ENCODE measurements at places on chromosomes 4 and X.

DNA sequence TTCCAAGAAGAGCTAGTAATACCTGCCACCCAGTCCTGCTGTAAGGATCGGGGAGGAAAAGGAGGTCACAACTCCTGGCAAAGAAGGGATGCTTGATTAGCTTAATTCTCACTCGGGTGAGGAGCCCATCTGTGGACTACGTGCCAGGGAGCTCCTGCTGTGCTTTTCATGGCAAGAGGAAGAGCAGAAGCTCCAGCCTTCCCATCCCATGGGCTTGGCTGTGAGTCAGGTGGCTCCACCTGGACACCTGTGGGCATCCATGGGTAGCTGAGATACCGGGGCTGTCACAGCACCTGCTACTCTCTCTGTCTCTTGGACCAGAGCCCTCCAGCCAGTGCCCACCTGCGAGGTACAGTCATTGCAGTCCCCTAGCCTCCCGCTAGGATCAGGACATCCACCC is 18.0 kb downstream of the CLNK start:
- no peak for DNase-seq

DNA sequence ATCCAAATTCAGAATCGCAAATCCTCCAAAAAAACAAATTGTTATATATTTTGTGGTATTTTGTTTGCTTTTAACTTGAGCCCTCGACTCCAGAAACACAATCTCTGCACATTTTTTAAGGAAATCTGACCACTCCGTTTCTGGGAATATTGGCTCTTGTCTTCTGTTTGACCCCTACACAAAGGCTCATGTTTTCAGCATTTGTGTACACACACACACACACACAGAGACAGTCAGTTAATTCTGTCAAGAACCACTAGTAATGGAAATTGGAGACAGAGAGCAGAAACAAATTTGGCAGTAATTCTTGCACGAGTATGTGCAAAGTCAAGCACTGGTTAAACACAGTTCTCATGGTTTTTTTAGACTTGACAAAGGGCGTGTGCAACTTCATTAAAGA is 115.4 kb downstream of the AFAP1 start:
- no peak for DNase-seq

DNA sequence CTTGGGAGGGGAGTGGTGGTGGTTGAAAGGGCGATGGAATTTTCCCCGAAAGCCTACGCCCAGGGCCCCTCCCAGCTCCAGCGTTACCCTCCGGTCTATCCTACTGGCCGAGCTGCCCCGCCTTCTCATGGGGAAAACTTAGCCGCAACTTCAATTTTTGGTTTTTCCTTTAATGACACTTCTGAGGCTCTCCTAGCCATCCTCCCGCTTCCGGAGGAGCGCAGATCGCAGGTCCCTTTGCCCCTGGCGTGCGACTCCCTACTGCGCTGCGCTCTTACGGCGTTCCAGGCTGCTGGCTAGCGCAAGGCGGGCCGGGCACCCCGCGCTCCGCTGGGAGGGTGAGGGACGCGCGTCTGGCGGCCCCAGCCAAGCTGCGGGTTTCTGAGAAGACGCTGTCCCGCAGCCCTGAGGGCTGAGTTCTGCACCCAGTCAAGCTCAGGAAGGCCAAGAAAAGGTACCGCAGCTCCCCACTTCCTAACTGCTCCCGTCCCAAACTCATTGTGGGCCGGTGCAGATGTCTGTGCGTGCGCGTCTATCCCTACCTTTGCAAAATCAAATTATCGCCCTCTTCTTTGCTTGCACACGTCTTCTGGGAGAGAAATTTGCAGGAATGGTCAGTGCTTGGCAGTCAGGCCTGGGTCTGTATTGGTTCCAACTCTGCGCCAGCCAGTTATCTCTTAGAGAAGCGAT is 533 bp downstream of the IL15 start:
- DNase-seq: peak; percentile 1

GRCh38 chr4:48041535-48042137 is 25.1 kb downstream of the NIPAL1 start:
- DNase-seq: no peak

DNA sequence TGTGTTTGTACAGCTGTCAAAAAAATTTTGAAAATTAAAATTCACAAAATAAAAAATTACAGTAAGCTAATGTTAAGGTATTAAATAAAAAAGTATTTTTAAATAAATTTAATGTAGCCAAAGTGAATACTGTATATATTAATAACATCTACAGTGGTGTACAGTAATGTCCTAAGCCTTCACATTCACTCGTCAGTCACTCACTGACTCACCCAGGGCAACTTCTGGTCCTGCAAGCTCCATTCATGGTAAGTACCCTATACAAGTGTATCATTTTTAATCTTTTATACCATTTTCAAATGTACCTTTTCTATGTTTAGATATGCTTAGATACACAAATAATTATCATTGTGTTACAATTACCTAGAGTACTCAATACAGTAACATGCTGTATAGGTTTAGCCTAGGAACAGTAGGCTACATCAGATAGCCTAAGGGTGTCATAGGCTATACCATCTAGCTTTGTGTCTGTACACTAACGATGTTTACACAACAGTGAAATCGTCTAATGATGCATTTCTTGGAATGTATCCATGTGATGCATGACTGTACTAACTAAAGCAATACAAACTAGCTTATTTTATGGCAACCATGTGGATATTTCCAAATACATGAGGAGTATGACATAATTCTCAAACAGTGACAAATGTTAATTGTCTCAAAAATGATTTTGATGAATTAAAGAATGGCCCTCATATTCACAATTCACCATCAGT is 13.7 kb downstream of the DDX60 start:
- no peak for DNase-seq

DNA sequence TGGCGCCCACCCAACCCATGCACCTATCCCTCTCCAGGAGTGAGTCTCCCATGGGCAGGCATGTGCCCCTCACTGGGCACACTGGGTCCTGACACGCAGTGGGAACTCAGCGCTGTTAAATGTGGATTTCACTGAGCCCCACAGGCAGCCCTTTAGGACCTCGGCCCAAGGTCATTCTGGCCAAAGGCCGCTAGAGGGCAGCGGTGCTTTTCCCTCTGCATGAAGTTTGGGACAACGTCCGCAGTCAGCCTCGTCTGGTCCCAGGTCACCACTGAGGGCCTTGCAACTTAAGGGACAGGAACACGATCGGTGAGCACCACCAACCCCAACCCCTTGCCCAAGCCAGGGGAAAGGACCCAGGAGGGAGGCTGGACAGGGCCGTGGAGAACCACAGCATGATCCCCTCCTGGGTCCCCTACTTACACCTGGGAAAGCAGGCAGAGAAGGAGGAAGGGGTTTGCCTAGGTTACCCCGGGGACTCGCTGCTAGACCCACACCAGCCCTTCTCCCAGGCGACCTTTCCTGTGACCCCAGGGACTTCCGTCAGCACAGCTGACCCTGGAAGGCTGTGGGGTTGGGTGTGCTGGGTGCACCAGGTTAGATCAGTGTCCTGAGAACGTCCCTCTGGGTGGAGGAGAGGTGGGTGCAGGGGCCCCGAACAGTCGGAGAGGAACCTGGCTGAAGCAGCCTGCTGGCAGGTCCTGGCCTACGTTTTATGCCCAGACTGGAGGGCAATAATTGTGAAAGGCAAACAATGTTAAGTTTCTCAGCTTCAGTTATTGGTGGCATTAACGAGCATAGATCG is 24.0 kb downstream of the CYTL1 start:
- peak; percentile 25 for DNase-seq

DNA sequence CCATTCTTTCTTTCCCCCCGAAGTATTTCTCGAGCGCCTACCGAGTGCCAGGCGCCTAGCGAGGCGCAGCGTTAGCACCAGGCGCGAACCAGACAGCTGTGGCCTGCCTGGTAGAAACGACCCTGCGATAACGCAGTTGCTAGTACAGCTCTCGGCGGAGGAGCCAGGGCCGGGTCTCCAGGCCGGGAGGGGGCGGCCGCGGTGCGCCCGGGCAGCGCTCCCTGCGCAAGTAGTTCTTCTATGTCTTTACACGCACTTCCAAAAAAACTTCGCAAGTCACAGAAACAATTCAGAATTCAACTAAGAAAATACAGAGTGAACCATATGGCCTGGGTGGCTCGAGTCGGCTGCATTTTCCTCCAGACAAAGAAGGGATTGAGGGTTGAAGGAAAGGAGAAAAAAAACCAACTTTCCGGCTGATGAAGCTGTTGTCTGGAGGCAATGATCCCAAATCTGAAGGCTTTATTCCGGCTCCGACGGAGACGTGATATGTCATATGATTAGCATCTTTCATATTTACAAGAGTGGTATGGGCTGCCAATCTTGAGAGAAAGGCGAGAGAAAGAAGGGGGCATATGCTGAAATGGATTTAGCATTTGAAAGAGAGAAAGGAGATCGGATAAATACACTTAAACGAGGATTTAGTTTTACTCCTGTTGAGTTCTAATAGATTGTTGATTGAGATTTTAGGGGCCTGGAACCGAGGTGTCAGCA is 7.2 kb upstream of the NEUROG2 start:
- DNase-seq: no peak

DNA sequence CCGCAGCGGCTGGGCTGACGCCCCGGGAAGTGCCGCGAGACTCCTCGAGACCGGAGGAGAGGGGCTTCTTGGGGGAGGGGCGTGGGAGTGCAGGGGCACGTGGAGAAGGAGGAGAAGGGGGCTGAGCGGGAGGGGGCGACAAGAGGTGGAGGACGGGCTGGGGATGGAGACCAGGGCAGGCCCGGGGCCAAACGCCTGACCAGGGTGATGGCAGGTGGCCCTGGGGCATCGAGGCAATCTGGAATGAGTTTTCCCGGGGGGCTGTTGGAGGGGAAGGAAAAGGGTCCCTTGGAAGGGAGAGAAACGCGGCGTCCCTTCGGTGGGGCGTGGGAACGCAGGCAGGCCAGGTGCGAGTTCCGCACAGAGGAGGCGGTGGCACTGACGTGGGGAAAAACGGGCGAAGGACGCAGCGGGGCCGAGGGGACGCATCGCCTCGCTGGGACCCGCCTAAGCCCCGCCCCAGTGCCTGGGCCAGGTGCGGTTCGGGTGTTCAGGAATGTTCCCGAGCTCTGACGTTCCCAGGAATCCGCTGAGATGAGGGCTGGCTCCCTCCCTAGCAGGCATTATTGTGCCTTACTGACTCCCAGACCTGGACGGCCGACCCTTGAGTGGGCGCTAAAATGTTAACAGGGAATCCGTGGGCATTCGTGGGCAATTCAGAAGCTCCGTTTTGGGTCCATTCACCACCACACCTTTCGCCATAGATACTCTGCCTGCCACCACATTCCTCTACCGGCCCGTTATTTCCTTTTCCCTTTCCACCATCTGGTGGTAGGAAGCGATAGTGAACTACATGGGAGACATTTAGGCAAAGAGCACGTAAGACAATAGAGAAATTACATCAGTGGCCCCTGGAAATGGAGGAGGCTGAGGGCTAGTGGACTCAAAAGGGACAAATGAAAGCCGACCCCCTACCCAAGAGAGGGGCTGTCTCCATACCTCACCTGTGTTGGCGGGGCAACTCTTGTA is 795 bp upstream of the SH3KBP1 start:
- DNase-seq: no peak

GRCh38 chrX:38400389-38400910 is 48.0 kb downstream of the OTC start:
- no peak for DNase-seq

- DNase-seq: no peak
Observed at GRCh38 chr4:6992728-6993677, 50.2 kb upstream of the TADA2B start.

- DNase-seq: no peak
Observed at GRCh38 chrX:111518667-111519066, 7.2 kb downstream of the SERTM2 start.

- DNase-seq: no peak
Observed at GRCh38 chrX:106278951-106279350, 110.8 kb downstream of the PWWP3B start.

Measured in stimulated activated CD4-positive, alpha-beta T cell treated with anti-CD3 and anti-CD28 coated beads, TNF-alpha, amount 100 ng/mL, for 48 hours (primary cell).